A549 treated with GW870086 at 1 μM for 4 hours (cell line): ENCODE measurements at places on chromosomes 6 and 20. TPM values are rescaled to one million over a fixed set of nuclear protein-coding genes. Genes with fewer than 3 reads are reported as not detected.

PRDM13 gene
- total RNA-seq = 0.81 to 1.2 TPM (median 0.87 TPM) in 5 replicates

LINC00237 gene
- total RNA-seq = not detected in 5 replicates

WFDC5 gene
- not detected in 5 replicates for total RNA-seq

PACRG gene
- not detected in 5 replicates for total RNA-seq

IL17F gene
- not detected in 5 replicates for total RNA-seq
